ENCODE measurements at places on chromosomes 4 and X.

DNA sequence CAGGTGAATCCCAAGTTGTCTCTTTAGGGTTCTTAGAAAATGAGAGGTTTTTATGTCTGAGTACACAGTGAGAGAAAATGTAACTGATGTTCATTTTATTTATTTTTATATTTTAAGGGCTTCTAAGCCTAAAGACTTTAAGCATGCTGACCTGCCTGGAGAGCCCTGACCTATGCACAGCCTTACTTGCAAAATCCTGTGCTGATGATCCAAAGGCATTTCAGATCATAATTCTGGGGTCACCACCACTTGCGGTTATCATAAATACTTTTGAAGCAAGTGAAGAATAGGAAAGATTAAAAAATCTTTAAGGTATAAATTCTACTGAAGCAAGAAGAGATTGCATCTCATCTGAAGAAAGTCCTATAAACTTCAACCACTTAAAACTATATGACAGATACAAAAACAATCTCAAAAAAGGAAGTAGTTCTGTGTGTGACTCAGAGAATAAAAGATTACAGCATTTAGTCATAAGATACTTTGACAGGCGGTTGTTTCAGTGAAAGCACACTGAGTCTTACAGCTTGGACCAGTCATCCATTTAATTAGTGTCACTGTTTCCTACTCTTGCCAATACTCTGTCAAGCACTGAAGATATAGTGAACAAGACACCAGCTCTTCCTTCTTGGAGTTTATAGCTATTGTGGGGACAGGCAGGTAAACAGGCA lies 245.2 kb upstream of the DIPK2B start:
- no peak for DNase-seq

DNA sequence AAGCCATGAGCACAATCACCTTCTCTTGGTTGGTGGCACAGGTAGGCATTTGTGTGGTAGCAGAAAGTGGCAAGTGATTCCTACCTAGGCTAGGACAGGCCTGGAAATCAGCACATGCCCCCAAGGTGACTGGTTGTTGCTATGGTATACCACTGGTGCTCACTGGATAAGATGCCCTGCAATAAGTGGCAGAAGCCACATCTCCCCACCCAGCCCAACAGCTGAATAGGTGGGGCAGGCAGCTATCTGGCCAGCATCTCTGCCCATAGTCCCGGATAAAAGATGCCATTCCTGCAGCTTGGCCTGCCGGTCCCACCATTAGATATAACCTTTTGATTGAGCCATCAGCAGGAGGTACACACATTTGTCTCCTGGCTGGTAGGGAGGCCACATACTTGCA lies 21.1 kb downstream of the AMER1 start:
- DNase-seq, result no peak

- no peak for DNase-seq
Observed at GRCh38 chr4:82523179-82523578, 38.6 kb downstream of the TMEM150C start.

DNA sequence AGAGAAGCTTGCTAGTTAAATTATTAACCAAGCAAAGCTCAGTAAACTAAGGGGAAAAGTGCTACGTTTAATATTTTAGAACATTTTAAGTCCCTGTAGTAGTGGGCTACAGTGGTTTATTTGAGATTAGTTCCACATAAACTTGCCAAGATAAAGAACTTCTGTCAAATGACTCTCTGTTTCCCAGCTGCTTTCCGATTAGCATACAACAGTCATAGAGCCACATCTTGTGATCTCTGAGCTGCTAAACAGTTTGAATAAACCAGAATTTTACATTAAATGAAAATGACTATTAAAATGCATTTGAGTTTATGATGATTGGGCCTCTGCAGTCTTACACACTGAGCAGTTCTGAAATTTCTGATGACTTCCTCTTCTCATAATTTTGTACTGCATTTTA lies 568.5 kb downstream of the IQCM start:
- DNase-seq, result no peak

DNA sequence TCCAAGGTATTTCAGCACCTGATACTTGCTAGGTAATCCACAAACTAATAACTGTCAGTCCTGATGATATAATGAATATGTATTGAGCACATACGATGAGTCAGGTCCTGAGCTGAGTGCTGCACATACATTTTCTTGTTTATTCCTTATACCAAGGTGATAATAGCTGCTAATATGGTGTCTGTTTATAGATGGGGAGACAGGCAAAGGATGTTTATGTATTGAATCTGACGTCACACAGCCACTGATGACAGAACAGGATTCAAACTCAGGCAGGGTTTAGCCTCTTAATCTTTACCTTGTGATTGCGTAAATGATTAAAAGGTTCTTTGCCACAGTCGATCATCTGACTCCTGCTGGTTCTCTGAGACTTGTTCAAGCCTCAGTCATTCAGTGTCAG lies 609.9 kb upstream of the CPEB2 start:
- no peak for DNase-seq

- DNase-seq, result no peak
Observed at GRCh38 chrX:132277953-132278614, 58.8 kb upstream of the RAP2C start.

GRCh38 chr4:90445380-90445779 lies 318.2 kb downstream of the CCSER1 start:
- DNase-seq, result no peak
